ENCODE measurements at places on chromosomes 3 and 15.

DNA sequence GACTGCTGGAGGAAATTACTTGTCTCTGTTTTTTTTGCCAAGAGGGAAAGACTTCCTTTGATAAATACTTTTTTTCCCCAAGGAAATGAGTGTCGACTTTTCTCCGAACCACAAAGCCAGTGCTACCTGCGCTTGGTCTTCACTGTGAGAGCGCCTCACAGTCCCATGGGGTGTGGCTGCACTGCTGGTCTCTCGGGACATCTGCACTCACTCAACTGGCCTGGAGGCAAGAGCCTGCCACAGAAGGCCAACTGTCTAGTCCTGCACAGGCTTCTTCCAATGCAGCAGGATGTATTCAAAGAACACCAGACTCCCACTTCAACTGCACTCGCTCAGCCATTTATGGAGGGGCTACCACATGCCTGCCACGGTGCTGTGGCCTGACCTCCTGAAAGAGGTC is 40.6 kb upstream of the CGNL1 start:
- no peak for DNase-seq

DNA sequence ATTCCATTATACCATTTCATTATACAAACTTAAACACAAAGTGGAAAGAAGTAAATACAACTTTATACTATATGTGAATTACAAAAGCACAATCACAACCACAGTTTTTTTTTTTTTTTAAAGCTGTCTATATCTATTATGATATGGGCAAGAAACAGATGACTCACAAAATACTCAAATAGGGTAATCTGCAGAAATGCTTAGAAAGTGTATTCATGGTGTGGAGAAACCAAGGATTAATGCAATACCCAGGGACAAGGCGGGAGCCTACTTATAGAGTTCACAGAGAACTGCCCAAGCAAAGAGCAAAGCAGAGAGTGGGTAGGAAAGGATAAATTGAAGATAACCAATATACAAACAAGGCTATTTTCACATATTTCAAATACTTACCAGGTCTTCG is 332.0 kb downstream of the FHIT start:
- no peak for DNase-seq

DNA sequence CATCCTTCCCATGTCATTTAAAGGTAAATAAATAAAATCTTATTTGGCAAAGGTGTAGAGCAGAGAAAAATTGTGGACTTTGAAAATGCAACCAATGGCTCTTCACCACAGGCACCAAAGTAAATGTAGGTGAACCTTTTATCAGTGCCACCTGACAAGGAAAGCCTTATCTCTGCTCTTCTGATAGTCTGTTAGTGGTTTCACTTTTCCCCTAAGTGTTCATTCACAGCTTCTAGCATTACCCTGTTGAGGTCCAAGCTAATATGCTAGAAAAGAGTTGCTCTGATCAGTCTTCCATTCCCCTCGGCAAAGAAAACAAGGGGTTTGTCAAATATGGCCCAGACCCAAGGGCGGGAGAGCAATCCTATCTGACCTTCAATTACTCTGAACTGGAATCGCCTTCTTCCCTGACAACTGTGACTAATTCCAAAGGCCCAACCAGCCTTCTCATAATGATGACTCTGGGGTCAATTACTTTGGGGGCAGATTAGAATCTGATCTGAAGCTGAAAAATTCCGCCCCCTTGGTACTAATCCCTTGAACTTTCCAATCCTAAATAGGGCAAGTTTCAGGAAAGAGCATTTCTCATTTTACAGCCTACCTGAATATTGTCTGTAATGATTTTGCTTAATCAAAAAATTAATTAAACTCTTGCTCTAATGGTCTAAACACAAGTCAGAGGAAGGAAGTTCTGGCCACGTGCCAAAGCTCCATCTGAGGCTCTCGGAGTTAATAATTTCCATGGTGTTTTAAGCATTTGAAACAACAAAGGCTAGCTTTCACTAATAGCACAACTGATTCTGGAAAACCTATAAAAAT is 52.4 kb downstream of the SETMAR start:
- DNase-seq: no peak

DNA sequence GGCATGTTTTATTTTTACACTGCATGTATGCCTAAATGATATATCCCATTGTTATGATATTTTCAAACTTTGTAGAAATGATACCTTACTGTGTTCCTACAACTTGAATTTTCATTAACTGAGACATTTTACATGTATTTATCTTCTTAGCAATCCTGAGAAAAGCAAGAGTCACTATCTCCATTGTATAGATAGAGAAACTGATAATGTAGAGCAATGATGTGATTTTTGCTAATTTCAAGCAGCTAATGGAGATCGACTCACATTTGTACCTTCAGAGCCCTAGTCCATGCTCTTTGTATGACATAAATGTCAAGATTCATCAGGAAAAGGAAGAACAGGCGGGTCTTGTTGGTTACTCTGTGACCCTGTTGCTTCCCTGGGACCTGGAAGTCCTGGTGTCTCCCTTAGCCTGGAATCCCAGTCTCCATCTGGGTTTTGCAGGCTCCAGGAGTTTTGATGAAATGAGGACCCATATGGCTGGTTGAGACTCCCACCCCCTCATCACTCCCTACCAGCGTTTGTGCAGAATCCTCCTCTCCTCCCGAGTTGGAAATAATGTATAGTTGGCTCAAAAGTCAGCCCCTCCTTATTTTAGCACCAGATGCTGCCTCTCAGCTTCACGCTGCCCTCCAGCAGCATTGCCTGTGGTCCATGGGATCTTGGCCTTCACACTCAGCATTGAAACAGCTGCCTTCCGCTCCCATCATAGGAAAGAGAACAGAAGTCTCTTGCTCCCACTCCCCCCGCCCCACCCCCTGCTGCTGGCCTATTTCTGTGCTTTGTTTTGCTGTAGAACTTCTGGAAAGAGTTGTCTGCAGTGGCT is 67.1 kb downstream of the APBA2 start:
- DNase-seq: no peak

- no peak for DNase-seq
These were observed 251.7 kb downstream of the KCNMB2 start for GRCh38 chr3:178787960-178788359.

DNA sequence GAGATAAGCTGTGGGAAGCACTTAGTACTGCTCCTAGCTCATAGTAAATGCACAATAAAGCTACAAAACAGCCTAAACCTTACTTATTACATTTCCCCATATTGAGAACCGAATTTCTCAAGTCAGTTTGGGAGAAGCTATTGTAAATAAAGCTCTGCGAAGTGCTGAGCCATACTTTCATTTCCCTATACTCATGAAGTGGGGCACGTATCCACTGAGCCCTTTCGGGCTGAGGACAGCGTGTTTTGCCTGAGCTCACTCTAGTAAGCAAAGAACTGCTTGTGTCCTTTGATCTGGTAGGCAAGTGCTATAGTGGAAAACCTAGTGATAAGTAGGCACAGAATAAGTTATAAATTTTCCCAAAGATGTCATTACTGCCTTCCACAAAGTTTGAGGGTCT is 165.0 kb downstream of the RSL24D1 start:
- DNase-seq: no peak

- DNase-seq: no peak
These were observed 35.3 kb upstream of the MINAR1 start for GRCh38 chr15:79396850-79397249.

GRCh38 chr15:76118767-76119166 is 59.0 kb downstream of the TMEM266 start:
- DNase-seq: no peak

- DNase-seq: no peak
These were observed 355.5 kb upstream of the ROPN1 start for GRCh38 chr3:124347418-124347817.

GRCh38 chr3:16182183-16182582 is 7.7 kb downstream of the GALNT15 start:
- no peak for DNase-seq

GRCh38 chr15:26983822-26984221 is 12.8 kb downstream of the GABRG3 start:
- no peak for DNase-seq

- DNase-seq: no peak
These were observed 27.6 kb downstream of the TBC1D2B start for GRCh38 chr15:78049691-78050440.

DNA sequence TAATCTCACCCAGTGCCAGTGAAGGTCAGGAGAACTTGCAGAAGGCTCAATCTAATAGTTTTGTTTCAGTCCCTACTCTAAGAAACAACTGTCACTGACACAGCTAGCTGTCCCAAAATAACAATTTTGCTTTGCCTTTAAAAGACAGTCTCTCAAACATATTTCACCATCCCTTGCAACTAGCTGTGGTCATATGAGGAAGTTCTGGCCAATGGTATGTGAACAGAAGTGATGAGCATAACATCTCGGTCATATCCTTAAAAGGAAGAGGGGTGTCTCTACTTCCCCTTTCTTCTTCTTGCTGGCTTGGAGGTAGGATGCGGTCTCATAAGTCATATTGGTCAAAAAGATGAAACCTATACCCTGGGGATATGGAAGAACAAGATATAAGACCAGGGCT is 198.1 kb downstream of the NEK10 start:
- no peak for DNase-seq

DNA sequence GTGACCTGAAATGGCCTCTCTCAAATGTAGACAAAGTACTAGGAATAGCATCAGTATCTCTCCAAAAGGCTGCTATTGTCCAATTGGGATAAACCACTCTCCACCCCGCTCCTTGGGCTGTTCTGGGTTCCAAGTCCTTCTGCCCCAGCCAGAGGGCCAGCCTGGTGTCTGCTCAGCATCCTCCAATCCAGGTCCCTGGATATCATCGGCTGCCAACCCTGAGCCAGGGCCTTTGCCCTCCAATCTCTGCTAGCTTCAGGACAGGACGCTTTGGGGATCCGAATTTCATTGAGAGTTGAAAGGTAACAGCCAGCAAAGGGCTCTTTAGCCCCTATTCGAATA is 119.3 kb upstream of the ADPGK start:
- DNase-seq: no peak

- no peak for DNase-seq
These were observed 39.2 kb downstream of the MBNL1 start for GRCh38 chr3:152307829-152308474.

DNA sequence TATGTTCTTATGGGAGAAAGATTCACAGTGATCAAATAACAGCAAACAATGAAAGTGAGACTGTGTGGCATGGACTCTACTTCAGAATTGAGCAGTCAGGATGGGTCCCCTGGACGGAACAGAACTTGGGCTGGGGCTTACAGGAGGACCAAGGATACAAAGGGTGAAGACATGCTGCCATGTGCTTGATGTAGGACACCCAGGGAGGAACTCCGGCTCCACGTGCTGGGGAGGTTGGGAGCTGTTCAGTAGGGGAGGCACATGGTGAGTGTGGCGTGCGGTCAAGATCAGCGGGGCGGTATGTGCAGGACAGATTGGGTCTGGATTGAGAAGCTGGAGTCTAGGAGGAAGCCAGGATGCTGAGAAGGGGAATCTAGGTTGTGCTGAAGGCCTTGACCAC is 32.6 kb downstream of the PPCDC start:
- DNase-seq: no peak

- DNase-seq: no peak
These were observed 27.8 kb downstream of the IQCF6 start for GRCh38 chr3:51751287-51751686.

DNA sequence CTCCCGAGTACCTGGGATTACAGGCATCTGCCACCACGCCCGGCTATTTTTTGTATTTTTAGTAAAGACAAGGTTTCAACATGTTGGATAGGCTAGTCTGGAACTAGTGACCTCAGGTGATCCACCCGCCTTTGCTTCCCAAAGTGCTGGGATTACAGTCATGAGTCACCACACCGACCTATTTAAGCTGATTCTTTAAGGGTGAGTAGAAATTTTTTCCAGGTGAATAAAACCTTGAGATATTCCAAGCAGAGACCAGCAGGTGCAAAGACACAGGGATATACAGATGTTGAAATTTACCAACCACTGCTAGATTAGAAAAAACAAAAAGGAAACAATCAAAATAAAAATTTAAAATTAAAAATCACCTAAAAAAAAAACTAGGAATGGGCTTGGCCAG is 74.4 kb upstream of the CHRNB4 start:
- DNase-seq: no peak
